ENCODE measurements at places on chromosomes 2 and 18.

DNA sequence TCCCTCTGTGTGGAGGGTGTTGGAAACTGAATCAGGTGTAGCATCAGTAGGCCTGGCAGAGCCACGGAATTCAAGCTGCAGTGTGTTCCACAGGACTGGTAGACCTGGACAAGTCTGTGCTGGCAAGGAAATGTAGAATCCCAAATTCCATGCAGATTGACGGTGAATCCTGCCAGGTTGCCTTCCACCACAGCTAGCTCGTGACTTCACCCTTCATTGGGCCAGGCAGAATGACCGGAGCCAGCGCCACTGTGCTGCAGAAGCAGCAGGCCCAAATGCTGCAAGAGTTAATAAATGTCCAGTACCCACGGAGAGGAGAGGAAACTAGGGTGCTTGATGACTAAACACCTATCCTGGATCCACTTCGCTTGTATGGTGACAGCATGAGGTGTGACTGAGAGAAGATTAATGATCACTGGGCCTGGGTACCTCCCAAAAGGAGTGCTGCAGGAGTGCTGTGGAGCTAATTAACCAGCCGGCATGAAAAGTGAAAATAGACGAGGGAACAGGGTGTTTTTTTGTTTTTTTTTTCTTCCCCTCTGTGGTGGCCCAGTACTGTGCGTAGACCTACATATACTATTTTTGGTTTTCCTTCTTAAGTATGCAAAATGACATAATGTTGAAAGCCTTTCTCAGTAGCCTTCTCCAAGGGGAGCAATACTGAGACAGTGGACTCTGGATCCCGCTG lies 122.2 kb downstream of the TANC1 start:
- DNase-seq, result no peak

- DNase-seq, result no peak
Measured at GRCh38 chr2:32931519-32931918, 15.2 kb upstream of the LTBP1 start.

DNA sequence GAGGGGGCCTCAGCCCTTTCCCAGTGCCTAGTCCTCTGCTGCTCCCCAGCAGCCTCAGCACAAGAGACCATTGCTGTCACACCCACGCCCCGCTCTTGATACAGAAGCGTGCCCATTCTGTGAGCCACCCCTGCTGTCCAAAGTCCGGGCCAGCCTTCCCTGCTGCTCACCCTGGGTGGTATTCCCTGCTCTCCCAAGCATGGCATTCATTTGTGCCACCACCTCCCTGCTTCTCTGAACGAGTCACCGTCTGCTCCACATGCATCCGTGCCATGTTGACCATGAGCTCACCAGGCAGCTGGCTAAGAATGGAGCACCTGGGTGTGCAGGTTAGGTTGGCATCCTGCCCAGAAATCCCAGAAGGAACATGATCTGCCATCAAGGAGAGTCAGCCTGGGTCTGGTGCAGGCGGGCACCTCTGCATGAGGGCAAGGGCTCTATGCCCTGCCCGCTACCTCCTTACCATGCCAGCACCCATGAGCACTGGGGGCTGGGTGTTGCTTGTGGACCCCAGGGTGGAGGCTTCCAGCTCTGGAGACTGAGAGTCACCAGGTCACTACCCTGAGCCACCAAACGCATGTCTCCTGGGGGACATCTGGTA lies 63.0 kb downstream of the TWIST2 start:
- no peak for DNase-seq

- DNase-seq, result no peak
Measured at GRCh38 chr2:25201265-25201664, 32.9 kb upstream of the POMC start.

GRCh38 chr2:157124731-157125130 lies 132.8 kb upstream of the GALNT5 start:
- no peak for DNase-seq

GRCh38 chr2:19479666-19480065 lies 121.2 kb upstream of the OSR1 start:
- DNase-seq, result no peak

GRCh38 chr2:178819992-178820391 lies 12.8 kb upstream of the TTN start:
- no peak for DNase-seq

- DNase-seq, result no peak
Measured at GRCh38 chr2:220181165-220181564, 553.7 kb downstream of the SLC4A3 start.

DNA sequence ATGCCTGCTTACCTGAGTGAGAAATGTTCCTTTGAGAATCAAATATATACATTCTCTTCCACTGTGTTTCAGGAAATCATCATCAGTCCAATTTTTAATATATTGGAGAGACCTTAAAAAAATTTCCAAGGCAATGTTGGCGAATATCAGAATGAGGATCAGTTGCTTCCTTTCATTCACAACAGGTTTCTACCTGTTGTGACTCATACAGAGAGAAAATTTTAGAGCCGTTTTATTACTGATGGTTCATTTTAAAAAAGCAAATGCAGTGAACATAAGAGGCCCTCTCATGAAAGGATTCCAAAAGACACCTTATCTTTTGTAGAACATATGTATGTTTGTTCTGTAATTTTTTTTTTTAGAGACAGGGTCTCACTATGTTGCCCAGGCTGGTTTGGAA lies 42.0 kb downstream of the TTC39C start:
- DNase-seq, result no peak

GRCh38 chr2:173150087-173150486 lies 74.4 kb downstream of the MAP3K20 start:
- DNase-seq, result no peak

DNA sequence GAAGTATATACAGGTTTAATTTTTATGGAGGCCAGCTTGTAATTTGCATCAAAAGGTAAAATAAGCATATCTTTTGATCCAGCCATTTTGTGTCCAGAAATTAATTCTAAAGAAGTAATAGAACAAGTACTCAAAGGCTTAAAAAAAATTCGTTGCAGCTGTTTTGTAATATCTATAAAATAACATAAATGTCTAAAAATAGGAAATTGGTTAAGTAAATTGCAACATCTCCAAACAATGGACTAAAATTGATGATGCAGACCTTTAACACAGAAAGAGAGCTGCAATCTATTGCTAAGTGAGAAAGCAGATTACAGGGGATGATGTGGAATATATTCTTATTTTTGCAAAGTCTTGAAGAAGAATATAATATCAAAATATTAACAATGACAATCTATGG lies 19.4 kb downstream of the AAK1 start:
- no peak for DNase-seq

- DNase-seq, result no peak
Measured at GRCh38 chr2:144230448-144231085, 289.4 kb downstream of the ZEB2 start.

DNA sequence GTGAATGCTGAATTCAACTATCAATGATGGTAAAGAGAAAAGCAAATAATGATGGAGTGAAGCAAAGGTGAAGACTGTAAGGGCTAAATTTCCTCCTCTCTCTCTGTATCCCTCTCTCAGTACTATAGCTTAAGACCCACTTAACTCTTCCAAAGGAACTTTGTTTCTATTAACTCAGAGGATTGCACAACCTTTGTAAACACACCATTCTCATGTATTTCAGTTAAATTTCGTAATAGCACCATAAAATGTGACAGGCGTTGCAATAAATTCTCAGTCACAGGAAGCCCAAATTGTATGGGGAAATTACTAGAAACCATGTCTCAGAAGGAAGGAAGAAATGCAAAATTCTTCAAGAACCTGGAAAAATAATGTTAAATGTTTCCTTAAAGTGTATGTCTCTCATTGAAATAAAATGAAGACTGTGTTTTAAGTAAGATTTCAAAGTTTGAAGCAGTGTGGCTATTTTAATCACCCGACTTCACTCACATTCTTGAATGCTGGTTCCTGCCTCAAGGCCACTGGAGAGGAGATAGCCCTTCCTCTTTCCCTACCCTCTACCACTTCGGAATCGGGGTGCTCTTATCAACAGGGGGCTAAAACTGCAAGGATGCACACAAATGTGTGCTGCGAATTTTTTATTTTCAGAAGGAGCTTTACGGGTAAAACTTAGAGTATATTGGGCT lies 112.1 kb downstream of the FTCDNL1 start:
- no peak for DNase-seq

GRCh38 chr18:69845593-69846506 lies 101.8 kb downstream of the CD226 start:
- no peak for DNase-seq

DNA sequence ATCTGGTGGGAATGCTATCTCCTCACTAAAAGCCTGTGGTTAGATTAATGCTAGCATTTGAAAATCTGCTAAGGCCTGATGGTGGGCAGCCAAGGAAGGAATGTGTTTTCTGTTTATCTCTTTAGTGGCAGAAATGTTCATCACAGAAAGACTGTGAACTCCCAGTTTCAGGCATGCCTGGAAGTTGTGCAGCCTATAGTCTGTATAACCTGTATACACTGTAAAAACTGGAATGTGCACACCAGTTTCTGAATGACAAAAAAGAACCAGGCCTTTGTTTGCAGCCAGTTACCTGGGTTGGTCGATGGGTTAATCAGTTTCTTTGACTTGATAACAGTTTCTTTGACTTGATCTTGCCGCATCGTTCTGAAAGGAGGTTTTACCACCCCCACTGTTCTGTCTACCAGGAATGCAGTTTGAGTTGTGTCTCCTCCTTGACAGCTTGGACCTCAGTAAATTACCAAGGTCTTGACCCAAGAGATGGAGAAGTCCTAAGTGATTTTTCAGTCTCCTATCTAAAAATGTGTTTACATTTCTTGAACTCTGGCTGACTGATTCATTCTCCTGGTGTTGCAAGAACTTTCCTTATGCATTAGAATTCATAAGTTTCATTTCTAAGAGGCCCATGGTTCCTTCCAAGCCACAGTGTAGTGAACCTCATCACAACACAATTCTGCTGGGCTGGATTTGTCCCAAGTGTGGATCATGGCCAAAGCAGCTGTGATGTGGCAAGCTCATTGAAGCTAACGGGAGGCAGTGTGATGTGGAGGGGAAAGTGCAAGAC lies 62.2 kb downstream of the KIAA2012 start:
- no peak for DNase-seq

GRCh38 chr18:50820901-50821520 lies 1.2 kb upstream of the MRO start:
- no peak for DNase-seq

- no peak for DNase-seq
Measured at GRCh38 chr2:109171444-109172334, 42.7 kb downstream of the SH3RF3 start.

DNA sequence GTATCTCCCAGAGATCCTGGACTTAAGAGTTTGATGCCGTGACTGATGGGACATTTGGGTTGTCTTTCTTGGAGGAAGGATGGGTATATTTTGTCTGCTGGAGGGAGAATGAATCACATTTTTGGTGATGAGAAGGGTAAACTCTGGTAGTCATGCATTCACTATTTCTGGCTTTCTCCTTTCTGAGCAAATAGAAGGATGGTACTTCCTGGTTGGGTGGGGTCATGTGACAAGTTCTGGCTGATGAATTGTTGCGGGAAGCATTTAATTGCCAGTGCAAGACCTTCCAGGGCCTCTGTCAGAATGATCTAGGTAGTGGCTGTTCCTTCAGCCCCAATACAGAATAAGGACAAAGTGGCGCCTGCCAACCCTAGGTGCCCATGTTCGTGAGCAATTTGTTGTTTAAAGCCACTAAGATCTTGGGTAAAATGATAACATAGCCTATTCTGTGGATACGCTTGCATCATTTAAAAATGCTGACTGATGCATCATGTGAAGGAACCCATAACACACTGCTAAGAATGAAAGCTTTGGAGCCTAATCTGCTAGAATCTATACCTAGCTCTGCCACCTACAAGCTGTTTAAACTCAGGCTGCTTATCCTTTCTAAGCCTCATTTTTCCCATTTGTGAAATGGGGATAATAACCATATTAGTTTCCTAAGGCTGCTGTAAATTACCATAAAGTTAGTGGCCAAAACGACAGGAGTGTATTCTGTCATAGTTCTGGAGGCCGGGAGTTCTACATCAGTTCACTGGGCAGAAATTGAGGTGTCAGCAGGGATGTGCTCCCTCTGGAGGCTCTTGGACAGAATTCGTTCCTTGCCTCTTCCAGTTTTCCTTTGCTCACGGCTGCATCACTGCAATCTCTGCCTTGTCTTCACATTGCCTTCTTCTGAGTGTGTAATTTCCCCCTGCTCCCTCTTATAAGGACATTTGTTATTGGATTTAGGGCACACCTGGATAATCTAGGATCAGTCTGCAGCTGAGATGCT lies 281.3 kb downstream of the AGPS start:
- no peak for DNase-seq

DNA sequence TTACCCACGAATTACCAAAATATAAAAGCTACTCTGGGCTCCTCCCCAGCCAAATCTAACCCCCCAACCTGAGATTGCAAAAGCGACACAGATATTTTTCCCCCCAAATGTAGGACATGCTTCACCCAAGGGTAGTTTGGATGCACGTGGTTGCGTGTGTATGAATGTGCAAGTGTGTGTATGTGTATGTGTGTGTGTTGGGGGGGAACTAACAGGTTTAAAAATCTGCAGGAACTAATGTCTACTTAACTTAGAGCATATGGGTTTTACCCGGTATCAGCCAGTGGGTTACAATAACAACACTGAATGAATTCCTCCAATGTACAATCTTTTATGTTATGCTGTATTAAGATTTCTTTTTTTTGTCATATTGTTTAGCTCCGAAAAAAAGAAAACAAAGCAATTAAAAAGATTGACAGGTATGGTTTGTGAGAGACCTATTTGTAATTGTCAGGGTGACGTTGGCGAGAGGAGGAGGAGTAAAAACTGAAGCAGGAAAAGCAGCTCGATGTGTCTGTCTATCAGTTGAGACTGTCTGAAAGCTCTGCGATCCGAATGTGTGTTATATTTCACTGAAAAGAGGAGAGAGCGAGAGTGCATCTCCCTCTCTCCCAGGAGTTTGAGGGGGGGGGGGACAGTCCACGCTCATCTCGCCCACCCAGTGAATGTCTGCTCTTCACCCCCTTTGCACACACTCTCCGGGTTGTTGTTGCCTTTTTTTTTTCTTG lies at the start of gene TSHZ1:
TSHZ1 (plus strand) TSS at position 524 of the 728 bp plus-strand sequence. CDS start 1,080 bp downstream, outside the sequence.
- no peak for DNase-seq

DNA sequence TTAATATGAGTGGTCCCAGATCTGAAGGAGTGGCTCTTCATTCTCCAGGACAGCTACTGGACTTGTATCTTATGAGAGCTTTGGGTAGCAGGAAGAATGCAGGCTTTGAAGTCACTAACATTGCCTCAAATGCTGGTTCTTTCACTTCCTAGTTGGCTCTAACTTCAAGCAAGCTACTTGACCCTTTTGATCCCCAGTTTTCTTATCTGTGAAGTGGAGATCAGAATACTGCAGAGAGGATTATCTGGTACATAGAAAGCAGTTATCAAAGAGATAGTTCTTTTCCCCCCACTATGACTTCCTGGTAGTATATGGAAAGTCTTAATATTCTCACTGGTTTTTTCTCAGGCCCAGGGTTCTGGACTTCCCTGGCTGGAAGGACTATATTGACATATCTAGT lies 3.4 kb upstream of the PLCL1 start:
- DNase-seq, result no peak

DNA sequence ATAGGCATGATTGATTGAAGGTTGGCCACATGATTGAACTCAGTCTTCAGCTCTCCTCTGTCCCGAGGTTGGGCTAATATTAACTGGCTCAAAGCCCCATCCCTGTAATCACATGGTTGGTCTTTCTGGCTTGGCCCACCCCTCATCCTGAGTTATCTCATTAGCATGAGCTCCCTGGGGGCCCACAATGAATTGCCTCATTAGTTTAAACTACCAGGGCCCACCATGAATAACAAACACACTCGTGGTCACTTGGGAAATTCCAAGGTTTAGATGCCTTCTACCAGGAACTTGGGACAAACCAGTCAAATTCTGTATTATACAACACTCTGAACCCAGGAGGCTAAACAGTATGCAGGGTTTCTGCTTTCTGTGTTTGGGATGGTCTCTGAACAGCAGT lies 121.7 kb upstream of the B3GNT2 start:
- DNase-seq, result no peak

GRCh38 chr2:624096-624495 lies 53.1 kb downstream of the TMEM18 start:
- DNase-seq, result no peak

Measured in neural crest cell (in vitro differentiated cells).